ENCODE measurements at places on chromosomes 1 and 21.

DNA sequence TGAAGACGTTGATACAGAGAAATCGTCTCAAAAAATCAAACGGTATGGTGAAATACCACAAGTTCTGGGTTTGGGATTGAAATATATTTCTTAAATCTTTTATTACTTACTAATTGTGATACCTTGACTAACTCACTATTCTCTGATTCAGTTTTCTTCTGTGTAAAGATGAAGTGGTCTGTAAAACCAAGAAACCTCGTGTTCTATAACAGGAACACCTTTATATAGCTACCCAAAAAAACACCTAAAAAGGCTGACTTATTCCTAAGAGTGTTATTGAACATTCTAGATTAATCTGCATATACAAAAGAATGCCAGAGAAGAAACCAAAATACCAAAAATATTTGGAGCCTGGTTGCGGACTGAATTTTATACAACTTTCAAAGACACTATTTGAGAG lies 721 bp downstream of the LRRIQ3 start:
- DNase-seq: no peak

DNA sequence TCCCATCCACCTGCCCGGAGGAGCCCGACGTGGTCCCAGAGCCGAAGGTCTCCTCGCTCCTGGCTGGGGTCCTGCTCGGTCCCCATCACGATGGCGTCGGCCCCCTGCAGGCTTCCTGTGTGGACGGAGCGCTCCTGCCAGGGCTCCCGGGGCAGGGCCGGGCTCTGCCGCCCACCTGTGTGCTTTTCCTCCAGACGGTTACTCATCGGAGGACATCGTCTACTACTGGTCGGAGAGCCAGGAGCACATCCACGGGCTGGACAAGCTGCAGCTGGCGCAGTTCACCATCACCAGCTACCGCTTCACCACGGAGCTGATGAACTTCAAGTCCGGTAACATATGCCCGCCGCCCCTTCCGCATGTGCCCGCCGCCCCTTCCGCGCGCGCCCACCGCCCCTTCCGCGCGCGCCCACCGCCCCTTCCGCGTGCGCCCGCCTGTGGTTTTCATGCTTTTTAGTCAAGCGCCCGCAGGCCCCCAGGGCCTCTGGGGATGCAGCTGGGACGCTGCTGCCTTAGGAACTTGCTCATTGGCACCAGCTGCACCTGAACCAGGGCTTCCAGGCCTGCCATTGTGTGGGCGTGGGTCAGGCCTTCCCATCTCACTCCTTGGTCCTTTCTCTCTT lies 8.9 kb downstream of the GABRD start:
- no peak for DNase-seq

- DNase-seq: no peak
Observed at GRCh38 chr1:31120783-31121180, 55.3 kb upstream of the PUM1 start.

GRCh38 chr1:165369255-165369848 lies 12.8 kb upstream of the LMX1A start:
- DNase-seq: peak; percentile 54

DNA sequence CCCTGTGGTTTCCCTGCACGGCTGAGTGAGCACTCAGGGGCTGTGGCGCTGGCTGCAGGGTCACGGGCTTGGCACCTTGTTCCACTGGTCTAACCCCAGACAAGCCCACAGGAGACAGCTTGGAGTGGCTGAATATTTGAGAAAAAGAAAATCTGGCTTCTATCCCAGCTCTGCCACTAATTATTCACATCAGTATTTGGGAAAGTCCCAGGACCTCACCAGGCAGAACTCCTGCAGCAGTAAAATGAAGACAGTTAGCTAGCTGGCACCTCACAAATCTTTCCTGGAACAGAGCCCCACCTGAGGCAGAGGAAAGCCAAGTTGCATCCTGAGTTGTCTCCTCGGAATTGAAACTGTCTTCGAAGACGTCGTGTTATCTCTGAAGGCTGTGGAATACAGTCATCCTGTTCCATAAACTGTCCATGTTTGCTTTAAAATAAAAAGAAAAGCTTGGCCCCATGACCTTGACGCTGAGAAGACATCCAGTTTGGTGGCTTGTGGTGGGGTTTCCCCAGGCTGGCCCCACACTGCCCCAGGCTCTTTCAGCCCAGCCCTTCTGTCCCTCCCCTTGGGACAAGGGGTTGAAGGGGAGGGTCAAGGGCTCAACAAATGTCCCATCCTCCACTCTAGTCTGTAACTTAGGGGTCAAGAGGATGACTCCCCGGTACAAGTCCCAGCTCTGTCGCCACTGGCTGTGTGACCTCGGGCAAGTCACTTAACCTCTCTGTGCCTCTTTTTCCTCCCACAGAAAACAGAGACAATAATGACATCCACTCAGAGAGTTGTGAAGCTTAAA lies 93.8 kb upstream of the TMPRSS2 start:
- DNase-seq: peak; percentile 21
